ENCODE measurements at places on chromosomes 6 and 20.

DNA sequence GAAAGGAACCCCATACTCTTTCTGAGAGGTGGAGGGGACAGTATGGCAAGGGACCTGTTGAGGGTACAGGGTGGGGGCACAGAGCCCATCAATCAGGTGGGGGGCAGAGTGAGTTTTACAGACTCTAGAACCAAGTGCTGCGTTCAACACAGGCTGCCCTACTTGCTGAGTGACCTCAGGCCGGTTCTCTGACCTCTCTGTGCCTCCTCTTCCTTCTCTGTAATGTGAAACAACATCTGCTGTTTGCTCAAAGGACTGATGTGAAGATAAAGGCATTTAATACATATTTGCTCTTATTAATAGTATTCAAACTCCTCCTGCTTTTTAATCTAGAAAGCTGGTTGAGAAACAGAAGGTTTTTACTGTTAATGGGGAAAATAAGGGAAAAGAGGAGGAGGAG, 25.9 kb upstream of the APMAP start:
- DNase-seq: no peak

- no peak for DNase-seq
These were observed 209.4 kb upstream of the RUNX2 start for GRCh38 chr6:45118754-45119153.

DNA sequence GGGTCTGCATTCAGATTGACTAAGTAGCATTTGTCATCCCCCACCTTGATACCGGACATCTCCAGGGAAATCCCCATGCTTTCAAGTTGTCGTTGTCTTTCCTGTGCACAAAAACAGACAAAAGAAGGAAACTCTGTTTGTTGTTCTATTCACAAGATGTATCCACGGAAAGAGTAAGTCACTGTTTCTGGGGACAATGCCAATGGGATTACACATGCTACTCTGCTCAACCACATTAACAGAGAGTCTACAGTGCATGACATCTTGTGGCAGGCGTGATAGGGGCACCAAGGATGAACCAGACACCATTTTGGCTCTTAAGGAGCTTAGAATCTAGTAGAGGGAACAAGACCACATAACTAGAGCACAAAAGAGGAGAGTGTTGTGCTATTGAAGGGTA, 124.4 kb upstream of the NUP153 start:
- no peak for DNase-seq

- DNase-seq: no peak
These were observed 5.0 kb downstream of the JAG1 start for GRCh38 chr20:10668677-10669368.

DNA sequence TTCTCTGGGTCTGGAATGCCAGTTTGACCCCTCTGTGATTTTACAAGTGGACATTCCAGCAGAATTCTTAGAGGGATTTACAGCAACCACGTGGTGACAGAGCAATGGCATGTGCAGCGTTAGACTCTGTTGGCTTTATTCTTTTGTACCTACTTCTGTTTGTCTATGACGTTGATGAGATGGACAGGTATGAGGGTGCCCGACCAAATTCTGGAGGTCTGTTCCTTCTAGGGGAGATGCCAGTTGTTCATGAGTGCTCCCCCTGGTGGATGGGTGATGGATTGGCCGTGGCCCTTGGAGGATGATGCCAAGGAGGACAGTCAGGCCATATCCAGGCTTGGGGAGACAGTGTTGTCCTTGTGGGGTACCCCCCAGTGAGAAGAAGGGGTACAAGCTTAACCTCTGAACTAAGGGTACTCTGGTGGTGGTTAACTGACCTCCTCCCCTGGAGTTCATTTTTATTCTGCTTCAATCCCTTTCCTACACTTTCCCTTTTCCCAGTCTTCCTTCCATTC, 198.6 kb downstream of the DTNBP1 start:
- DNase-seq: no peak

- DNase-seq: no peak
These were observed 416.0 kb downstream of the PLCB1 start for GRCh38 chr20:8547968-8548588.

- no peak for DNase-seq
These were observed 197.8 kb downstream of the HAO1 start for GRCh38 chr20:7742479-7742878.

GRCh38 chr6:137680705-137681346, 186.2 kb upstream of the TNFAIP3 start:
- DNase-seq: no peak

DNA sequence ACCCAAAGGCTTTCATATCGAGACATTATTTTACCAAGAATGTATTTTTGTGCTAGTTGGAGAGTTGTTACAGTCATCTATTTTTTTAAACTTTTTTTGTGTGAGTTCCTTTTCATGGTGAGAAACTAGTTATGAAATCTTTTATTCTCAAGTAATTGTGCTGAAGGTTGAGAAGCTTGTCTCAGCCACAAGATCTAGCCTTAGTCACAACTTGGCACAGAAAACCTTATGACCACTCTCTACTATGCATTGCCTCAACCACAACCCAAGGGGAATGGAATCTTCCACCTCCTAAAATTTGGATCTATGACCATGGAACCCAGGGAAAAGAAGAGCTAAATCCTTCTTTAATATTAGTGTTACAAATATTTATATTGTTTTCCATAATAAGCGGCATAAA, 58.5 kb downstream of the HS3ST5 start:
- DNase-seq: no peak

DNA sequence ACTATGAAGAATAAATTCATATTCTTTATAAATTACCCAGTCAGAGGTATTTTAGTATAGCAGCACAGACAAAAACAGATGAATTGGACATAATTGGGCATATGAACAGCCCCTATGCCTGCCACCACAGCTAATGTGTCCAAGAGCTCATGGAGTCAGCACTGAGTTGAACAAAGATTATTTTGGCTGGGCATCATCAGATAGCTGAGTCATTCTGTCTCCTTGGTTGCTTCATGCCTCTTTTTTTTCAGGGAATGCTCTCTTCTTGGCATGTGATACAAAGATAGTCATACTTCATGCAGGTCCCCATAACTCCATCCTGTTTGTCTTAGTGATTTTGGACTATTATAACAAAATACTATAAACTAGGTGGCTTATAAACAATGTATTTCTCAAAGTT, 275.6 kb downstream of the TENT5A start:
- DNase-seq: no peak

DNA sequence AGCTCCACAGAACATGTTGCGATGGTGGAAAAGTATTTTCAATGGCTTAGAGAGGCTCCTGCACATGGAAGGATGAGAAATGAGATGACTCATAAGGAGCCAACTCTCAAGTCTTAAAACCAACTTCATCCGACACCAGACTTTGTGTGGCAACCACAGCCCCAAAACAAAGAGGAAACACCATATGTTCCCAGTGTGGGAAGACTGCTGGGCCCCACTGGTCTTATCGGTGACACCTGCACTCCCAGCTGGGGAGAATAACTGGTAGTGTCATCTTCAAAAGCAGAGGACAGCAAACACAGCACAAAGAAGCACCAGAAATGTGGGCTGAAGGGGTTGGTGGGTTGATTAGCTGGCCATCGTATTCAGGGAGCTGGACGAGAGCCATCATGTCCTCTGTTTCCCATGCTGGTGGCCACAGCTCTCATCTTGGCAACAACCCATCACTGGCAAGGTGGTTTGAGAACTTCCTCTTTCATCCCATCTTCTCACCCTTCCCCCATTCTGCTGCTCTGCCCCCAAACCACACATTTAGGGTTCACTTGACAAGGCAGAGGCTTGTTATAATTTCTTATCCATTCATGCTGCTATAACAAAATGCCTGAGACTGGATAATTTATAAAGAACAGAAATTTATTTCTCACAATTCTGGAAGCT, 46.0 kb upstream of the TASP1 start:
- DNase-seq: no peak

DNA sequence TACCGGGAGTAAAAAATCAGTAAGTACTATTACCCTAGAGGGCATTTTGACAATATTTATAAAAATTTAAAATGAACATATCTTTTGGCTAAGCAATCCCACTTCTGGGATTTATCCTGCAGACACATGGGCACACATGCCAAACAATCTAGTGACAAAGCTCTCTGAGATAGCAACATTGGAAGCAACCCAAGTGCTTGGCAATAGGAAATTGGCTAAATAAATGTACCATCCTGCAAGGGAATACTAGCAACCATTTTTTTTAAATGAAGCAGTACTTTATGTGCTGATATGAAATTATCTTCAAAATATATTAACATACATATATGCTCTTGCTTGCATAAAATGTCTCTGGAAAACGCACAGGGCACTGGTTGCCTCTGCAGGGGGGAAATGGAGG, 133.8 kb downstream of the SNX5 start:
- no peak for DNase-seq

GRCh38 chr20:59006864-59007664, at the start of gene CTSZ:
TSS of gene CTSZ (minus strand) at chr20:59007254. CDS start at chr20:59007128, 126 bp downstream.
- DNase-seq: peak; percentile 38

- no peak for DNase-seq
These were observed 16.8 kb downstream of the TNFRSF21 start for GRCh38 chr6:47292944-47293343.

- DNase-seq: no peak
These were observed 243.6 kb downstream of the UST start for GRCh38 chr6:148990403-148990802.

GRCh38 chr20:8627340-8628004, 441.4 kb upstream of the PLCB4 start:
- no peak for DNase-seq

DNA sequence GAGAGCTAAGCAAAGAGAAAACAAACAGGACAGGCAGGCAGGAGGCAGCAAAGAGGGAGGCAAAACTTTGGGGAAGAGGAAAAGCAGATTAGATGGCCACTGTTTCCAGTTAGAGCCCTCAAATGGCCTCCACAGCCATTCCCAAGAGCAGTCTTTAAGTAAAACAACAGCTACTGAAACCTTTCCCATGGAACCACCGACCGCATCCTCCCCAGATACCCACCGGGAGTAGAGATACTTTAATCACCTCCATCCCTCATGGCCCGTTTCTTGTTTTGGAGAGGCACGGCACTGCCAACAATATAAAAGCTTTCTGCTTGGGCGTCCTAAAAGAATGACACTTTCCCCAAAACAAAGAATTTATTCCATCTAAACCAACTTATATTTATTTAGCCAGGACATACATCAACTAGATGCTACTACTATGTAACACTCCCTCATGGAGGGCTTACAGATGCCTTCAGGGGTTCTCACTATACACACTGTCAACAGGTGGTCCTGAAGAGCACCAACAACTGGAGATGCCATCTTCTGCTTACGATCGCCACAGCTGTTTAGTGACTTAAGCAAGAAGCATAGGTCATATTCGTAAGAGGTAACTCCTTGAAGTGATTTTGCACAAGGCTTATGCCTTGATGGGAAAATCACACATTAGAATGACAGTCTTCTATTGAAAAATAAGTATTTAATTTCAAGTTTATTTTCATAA, 43.4 kb downstream of the CNKSR3 start:
- no peak for DNase-seq

DNA sequence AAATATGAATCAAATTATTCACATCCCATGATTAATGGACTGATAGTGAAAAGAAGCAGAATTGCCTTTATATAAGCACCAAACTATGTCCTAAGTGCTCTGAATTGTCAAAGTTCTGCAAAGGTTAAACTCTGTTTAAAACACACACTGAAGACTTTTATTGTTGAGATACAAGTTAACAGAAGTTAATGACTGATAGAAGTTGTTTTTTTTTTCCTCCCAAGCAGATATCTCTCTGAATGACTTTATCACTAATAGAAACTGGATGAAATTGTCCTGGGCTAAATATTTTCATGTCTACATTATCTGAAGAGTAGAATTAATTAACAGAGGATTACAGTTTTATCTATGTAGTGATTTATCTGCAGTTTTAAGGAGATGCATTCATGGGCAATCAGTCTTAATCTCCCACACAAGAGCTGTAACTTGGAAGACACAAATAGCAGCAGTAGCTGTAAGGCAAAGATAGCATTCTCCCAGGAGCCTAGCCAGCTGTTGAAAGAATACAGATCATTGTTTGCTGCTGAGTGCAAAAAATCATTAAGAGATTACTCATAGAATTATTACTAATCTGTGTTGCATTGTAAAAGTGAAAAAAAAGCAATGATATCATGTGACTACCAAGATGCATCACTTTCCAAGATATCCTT, 49.9 kb downstream of the BMP5 start:
- DNase-seq: no peak

- DNase-seq: no peak
These were observed 57.4 kb upstream of the TFAP2D start for GRCh38 chr6:50655848-50656453.

DNA sequence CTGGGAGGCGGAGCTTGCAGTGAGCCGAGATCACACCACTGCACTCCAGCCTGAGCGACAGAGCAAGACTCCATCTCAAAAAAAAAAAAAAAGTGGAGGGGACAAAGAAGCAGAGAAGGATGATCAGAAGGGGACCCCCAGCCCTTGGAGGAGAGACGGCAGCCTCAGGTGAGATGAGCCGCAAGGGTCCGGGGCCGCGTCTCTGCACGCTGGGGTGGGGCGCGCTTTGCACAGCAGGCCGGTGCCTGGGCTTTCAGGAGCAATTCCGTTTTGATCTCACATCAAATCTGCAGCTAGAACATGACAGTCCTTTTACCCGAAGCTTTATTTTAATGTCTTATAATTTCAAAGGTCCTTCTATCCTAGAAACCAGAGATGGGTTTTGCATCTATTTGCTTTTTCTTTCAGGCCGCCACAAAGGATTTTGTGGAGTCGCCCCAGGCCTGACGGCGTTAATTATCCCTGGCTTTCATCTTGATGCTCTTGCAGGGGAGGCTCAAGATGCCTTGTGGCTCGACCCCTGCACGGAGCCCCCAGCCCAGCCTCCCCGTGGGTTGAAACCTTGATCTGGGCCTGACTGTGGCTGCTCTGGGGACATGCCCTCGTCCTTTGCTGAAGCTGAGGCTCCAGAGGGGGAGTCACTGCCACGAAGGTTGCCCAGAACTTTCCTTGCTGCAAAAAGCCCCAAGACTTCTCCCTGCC, 17.3 kb downstream of the HRH3 start:
- peak; percentile 65 for DNase-seq

DNA sequence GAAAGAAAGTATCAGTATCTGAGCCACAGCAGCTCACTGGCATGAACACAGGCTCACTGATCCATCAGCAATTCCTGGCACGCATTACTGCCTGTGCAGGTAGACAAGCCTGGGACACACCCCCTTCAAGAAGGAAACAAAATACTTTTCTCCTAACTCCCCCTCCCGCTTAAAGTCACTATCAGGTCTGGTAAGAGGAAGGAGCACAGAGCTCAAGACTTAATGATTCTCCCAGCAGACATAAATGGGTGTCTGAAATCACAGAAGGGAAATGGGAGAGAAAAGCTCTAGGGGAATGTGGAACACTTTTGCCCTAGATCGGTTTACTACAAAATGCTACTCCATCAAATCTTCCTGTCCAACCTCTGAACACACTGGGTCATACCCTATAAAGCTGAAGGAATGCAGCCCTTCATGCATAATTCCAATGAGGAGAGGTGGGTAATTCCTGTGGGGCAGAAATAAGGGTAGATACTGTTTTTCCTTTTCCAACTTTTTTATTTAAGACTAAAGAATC, at the start of gene ADGRF1:
TSS of gene ADGRF1 (minus strand) at position 58 of the 517 bp plus-strand sequence. CDS start 13,271 bp downstream, outside the sequence.
- DNase-seq: no peak

GRCh38 chr6:104449918-104450317, 409.8 kb downstream of the HACE1 start:
- no peak for DNase-seq

GRCh38 chr20:40467067-40467466, 222.0 kb downstream of the MAFB start:
- DNase-seq: no peak

- DNase-seq: no peak
These were observed 222.9 kb downstream of the LAMA2 start for GRCh38 chr6:129105793-129106192.

Data from posterior cingulate gyrus (tissue), 11 donors.